ENCODE measurements at places on chromosomes 1 and 21.
A peak's percentile ranks its signal among the peaks of the same experiment; 100 is the strongest.

GRCh38 chr1:89781494-89782126 lies 39.2 kb upstream of the LRRC8D start:
- no peak for DNase-seq

DNA sequence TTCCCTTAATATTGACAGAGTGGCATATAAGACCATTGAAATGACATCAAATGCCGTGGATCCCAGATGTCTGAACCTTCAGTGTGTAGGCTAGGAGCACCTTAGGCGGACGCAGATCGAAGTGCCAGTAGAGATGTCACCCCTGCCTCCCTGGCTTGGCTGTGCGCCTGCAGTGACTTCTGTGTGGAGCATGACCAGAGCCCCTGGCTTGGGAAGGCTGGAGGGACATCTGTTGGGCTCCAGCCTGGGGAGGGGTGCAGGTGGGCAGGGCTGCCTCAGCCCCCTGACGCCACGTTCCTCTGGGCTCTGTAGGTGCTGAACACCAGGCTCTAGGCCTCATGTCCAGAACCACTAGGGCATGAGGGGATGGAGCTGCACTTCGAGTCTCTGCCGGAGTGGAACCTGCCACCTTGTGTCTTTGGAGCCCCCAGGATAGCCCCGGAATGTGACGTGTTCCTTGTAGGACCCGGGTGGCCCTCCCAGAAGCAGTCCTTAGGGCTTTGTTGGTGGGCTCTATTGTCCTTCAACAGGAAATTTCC lies 103.8 kb downstream of the ADARB1 start:
- DNase-seq = no peak

DNA sequence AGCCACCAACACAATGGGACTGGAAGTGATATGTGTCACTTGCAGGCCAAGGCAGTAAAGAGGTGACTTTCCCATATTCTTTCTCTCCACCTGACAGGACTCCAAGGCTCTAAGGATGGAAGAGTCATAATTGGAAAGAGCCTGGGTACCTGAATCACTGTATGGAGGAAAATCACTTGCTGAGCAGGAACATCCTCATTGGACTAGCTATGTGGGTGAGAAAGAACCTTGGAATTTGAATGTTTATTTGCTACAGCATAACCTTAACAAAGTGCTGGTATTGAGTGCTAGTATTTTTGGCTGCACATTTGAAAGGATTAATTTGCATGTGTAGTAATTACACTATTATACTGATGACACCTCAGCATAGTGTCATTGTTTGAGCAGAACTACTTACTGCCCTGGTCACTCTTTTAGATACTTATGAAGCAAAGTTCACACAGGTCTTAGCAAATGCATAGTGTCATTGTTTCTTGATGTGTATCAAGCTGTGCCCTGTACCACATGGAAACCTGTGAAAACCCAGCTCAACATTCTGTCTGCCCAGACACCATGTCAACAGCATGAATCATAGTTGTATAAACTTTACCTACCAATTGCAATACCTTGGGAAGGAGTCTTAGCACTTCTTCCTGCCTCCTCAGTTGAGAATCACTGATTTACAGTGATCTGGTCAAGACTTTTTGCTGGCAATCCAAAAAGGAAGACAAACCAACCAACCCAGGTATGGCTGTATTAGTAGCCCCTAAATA lies 5.1 kb upstream of the S100A10 start:
- no peak for DNase-seq

GRCh38 chr1:7842517-7842916 lies 10.3 kb downstream of the UTS2 start:
- DNase-seq = peak; percentile 14

GRCh38 chr1:232355162-232356006 lies 274.5 kb downstream of the SIPA1L2 start:
- DNase-seq = no peak

DNA sequence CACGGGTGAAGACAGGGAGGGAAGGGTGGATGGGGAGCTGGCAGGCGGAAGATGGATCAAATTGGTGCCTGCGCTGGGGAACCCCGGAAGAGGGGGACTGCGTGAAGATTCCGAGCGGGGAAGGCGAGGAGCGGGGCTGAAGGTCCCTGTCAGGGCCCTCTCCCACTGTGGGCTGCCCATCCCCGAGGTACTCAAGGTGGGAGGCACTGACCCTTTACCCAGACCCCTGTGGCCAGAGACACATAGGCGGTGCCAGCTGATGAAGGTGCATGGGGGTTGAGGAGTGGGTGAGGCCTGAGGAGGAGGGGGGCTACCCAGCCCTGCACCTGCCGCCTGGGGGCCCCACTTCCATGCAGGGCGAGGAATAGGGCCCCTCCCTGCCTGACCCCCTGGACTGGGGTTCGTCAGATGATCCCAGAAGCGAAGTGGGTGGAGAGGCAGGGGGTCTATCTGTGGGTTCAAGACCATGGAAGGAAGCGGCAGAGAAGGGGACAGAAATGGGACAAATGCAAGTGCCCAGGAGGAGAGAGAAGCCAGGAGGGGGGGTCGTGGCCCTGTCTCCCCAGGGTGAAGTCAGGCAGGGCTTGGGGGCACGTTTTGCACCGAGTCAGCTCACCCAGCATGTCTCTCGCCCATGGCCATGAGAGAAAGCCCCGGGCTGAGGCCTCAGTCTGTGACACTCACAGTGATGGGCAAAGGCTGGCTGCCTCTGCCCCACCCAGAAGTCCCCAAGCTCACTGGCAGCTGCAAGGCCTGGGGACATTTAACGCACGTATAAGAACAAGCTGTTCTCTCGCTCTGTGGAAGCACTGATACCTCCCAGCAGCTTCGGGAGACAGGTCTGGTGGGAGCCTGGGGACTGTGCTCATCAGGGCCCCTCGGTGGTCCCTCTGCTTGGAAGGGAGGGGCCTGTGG lies 7.0 kb upstream of the MMEL1 start:
- DNase-seq = no peak

DNA sequence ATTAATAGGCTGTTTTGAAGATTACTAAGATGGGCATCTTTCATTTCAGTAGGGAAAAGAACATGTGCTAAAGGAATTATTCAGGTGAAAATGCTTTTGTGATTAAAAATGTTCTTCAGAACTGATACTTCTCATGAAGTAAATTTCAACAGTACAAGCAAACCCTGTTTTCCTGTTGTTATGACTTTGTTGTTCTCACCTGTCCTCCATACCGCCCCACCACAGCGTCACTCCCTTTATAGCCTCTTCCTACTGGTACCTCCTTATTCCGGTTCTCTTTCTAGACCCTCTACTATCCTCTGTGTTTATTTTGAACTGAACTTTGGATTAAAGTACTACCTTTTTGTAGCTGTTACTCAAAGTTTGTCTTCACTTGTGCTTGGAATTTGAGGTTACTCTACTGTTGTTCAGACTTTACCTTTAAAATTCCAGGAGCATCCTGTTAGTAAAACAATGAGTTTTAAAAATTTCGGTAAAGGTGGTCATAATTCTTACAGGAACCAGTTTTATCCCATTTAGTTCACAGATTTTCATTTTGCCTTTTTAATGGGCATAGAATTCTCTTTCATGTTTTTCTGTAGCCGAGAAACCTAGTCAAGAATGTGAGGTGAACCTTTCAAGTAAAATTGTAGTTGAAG lies 10.9 kb downstream of the CNST start:
- no peak for DNase-seq

DNA sequence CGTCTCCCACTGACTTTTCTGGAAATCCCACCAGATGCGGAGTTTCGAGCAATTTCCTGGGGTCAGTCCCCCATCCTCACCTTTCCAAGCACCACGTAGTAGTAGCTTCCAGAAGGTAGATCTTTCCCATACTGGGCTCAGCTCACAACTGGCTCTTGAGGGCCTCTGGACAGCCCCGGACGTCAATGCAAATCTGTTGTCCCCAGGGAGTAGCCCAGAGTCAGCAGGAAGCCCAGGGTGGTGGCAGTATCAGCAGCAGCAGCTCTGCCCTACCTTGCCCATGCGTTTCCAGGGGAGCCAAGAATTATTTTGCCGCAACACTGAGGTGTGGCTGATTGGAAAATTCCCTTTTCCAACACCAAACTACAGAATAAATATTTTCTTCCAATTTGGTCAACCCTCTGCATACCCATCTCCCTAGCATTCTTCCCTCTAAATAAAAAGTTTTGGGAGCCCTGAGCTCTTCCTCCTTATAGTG lies 70.3 kb downstream of the CD46 start:
- peak; percentile 73 for DNase-seq

GRCh38 chr1:54294887-54295286 lies 94.9 kb downstream of the MRPL37 start:
- DNase-seq = no peak

DNA sequence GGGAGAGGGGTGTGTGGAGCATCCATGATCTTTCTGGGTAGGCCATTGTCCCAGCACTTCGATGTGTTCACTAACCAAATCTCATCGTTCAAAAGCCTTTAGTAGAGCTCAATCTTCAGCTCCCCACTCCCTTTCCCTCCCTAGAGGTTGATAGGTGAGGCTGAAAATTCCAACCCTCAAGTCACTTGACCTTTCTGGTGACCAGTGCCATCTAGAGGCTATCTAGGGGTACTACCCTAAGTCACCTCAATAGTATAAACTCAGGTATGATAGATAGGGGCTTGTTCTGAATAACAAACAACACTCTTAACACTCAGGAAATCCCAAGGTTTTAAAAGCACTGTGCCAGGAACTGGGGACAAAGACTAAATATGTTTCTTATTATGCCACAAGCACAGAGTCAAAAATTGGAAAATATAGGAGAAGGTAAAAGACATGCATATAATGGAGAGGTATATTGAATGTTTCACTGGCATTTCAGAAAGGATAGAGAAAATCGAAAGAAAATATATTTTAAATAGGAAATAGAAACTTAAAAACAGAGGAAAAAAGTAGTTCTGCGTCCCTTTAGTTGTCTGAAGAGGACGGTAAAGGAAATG lies 42.9 kb upstream of the CD53 start:
- DNase-seq = peak; percentile 14

DNA sequence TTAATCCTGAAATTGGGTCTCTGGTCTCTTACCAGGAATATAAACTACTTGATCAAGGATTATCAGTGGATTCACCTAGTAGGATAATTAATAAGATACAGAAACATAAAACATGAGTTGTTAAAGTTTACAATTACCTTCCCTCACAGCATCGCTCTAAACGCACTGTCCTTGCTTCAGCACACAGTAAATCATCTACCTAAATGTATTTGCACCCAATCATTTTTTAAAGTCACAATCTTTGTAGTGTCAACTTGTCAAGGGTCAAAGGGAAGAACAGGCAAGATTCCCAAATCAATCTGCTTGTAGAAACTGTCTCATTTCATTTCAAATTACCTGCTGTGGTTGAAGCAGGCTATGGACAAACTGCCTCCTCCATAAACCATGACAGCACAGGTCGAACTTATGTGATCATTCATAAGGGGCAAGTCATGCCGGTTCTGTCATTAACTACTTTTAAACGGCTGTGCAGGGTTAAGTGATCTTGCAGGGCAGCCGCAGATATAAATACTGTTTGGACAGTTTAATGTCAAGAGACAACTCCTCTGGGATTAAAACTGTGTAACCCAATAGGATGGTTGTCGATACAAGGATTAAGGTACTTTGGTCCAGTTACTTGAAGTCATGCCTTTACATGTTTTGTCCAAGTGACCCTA lies 93.6 kb downstream of the ZNF281 start:
- DNase-seq = no peak

- DNase-seq = no peak
These were observed 692.4 kb downstream of the KCNT2 start for GRCh38 chr1:195915826-195916225.

GRCh38 chr21:41318218-41318617 lies 1.6 kb downstream of the FAM3B start:
- DNase-seq = no peak

DNA sequence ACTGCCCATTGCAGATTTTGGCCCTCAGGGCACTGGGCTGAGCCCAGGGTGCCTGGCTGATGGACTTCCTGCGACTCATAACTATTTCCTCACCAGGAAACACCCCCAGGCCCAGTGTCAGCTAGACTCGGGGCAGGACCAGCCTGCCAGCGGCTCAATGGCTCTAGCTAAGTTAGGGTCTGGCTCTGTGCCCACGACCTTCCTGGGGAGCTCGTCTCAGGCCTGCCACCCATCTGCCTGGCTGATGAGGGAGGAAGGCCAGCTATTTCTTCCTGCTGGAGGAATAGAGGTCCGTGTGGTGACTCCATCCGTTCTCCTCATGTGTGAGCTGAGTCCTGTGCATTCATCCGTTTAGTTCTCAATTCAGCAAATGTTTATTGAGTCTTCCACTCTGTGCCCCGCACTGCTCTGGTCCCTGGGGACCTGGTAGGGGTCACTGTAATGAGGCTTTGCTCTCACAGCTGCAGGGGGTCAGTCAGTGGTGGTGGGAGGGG lies 44.5 kb downstream of the KIRREL1 start:
- DNase-seq = no peak
